Activated CD4-positive, alpha-beta T cell treated with anti-CD3 and anti-CD28 coated beads, Interleukin-2, amount 50 U/mL, for 1 hour (primary cell): ENCODE measurements at places on chromosomes 6 and 20.

DNA sequence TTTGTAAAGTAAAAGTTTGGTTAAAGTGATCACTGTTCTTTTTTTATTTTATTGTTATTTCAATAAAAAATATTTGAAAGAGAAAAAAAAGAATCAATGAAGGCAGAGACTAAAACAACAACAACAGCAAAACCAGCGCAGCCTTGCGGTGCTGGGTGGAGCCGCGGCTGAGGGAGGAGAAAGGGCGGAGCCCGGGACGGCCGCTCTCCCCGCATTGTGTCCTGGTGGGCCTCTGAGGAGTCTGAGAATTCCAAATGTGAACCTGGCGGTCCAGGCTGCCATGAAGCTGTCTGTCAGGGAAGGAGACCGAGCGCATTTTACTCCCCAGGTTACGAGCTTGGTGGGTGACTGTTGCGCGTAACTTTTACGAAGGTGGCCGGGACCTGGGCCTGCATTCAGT, 43.2 kb downstream of the TMEM242 start:
- no peak for DNase-seq

DNA sequence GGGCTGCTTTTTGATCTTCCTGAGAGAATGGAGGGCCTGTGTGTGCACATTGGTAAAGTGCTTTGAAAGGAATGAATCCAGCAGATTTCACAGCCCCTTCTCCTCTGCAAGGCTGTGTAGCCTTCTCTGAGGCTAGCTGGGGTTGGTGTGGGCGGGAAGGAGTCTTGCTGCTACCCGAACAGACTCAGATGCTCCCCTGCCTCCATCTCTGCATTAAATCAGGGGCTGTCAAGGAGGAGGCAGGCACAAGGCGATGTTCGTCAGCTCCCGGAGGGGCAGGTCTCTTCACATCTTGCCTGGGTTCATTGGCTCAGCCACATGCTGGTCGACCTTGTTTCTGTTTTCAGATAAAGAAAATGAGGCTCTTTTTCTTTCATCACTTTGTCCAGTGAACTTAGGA, 291.5 kb upstream of the SULF2 start:
- DNase-seq: no peak

GRCh38 chr6:28646650-28647049, 121.0 kb downstream of the GPX5 start:
- DNase-seq: no peak

DNA sequence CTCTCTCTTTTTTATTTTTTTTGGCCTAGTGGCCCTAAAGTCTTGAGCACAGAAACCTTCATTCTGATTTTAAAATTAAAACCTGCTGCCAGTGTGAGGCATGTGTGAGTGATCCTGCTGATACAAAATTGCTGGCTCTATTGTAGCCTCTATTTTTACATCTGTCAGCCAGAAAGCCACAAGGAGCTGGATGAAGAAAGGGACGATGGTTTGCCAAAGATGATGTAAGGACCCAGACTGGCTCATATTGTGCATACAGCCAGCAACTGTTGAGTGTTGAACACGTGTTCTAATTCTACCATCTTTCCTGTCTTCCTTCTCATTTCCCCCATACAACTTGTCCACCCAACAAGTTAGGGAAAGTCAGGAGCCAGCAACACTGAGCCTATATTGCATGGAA, 40.8 kb upstream of the ATXN1 start:
- no peak for DNase-seq

- no peak for DNase-seq
These were observed 332.8 kb downstream of the BTBD9 start for GRCh38 chr6:38306931-38307330.

DNA sequence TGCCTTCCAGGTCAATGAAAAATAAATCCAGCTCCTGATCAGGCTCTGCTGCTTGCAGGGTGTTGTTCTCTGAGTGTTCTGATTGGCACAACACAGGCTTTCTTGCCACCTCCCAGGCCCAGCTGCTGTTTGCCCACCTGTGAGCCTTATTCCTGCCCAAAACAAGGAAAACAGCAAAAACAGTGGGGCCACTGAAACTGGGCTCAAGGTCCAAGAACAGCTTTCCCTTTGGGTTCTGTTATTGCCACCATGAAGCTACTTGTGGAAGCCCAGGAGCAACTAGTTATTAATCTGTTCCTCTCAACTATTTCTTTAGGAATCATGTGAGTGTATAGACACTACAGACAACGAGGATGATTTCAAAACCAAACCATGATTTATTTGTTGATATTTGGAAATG, 159.1 kb downstream of the PLCB1 start:
- no peak for DNase-seq

- no peak for DNase-seq
These were observed 27.7 kb downstream of the MAP3K5 start for GRCh38 chr6:136764517-136764993.

DNA sequence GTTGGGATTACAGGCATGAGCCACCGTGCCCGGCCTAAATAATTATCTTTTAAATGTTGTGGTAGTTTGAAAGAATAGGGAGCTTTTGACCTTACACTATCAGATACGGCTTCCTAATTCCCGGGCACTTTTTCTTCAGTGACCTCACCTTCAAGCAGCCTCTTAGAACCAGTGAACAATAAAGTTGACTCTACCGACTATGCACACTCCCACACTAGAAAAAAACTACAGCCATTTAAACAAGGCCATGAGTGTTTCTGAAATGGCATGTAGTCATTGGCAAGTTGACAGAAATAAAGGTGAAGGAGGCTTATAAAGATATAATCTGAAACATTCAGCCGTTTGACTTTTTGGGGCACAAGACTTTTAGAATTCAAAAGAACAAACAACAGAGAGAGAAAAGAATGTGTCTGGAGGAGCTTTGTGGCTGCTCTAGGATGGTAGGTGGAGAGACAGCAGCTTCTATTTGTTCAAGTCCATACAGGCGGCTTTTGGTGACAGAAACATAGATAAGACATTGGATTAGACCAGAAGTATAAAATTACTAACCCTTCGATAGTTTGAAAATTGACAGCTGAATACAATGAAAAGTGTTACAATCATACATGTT, 75.2 kb downstream of the GJA1 start:
- no peak for DNase-seq

DNA sequence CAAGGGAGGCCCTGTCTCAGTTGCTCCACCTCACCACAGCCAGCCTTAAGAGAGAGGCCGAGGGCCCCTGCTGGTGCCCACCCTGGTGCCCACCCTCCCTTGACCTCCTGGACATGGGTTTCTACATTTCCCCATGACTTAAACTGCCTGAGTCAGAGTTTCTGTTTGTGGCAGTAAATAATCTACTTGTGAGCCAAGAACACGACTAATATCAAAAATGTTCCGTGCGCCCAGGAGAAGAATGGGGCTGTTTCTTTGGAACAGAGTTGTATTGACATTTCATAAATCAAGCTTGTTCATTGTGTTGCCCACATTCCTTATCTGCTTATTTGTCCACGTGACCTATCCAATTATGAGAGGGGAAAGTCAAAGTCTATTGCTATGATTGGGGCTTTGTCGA, 143.5 kb downstream of the ANKRD60 start:
- no peak for DNase-seq

DNA sequence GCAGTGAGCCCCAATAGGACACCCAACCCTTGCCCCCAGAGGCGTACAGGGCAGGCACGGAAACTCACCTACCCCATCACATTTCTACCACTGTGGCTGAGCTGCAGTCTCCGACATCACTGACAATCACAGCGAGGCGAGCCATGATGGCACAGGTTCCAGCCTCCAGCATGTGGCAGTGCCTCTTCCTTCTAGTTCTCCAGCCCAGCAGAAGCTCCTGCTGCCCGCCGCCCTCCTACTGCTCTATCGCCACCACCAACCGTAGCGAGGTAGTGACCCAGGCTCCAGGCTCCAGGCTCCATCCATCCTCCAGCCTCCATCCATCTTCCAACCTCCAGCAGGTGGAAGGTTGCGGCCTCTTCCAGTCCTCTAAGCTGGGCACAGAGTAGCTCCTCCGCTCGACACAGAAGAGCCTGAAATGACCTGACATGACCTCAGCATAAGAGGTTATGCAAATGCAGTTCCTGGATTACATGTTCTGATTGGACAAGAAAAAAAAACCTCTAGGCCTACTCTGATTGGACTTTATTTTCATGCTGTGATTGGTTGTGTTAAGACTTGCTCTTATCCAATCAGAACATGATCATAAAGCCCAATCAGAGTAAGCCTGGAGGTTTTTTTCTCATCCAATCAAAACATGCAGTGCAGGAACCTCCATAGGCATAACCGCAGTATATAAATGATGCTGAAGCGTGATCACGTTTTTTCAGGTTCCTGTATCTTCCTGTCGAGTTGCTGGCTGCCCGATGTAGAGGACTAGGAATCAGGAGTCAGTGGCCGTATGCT, 438.9 kb upstream of the ZNF337 start:
- DNase-seq: no peak

- no peak for DNase-seq
These were observed 286.2 kb downstream of the ESR1 start for GRCh38 chr6:152093711-152094110.

- peak; percentile 45 for DNase-seq
These were observed 5.3 kb upstream of the HSPA1B start for GRCh38 chr6:31822036-31822821.

GRCh38 chr6:96836631-96837080, 621 bp downstream of the GPR63 start:
- DNase-seq: no peak

- no peak for DNase-seq
These were observed 21.9 kb downstream of the CCN2 start for GRCh38 chr6:131929264-131929663.
